Left ventricle myocardium inferior (tissue), 1 donor: ENCODE measurements at places on chromosomes 6 and 20.
A peak's percentile ranks its signal among the peaks of the same experiment; 100 is the strongest.

- H3K4me1 ChIP-seq, result peaks cover 100% of the 10 kb centered on the region
- H3K36me3 ChIP-seq, result no peaks in the 10 kb centered on the region
- H3K27me3 ChIP-seq, result no peaks in the 10 kb centered on the region
- H3K27ac ChIP-seq, result peak overlapping the region; percentile 53
- DNase-seq, result no peak
Measured at GRCh38 chr6:111844921-111845320, 28.3 kb downstream of the FYN start.

DNA sequence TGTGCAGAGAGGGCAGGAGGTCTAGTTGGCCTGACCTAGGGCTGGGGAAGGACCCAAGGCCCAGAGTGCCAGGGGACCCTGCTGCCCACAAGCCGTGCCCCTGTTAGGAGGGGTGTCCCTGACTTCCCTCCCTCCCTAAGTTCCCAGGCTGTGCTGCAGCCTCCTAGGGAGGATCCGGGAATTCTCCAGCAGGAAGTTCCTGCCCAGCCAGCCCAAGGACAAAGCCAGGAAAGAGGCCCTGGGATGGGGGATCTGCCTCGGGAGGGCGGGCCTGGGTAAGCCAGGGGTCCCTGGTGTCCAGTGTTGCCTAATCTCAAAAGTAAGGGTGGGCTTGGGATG, 9.3 kb upstream of the BAK1 start:
- H3K27ac ChIP-seq, result peak overlapping the region; percentile 92
- no peaks in the 10 kb centered on the region for H3K36me3 ChIP-seq
- H3K4me1 ChIP-seq, result peaks cover 56% of the 10 kb centered on the region
- peak overlapping the region; percentile 30 for H3K4me3 ChIP-seq
- DNase-seq, result no peak

GRCh38 chr6:166617359-166617758, 9.7 kb downstream of the RPS6KA2 start:
- H3K4me3 ChIP-seq, result no peak overlapping the region
- H3K36me3 ChIP-seq, result peaks cover 12% of the 10 kb centered on the region
- H3K4me1 ChIP-seq, result peaks cover 79% of the 10 kb centered on the region

DNA sequence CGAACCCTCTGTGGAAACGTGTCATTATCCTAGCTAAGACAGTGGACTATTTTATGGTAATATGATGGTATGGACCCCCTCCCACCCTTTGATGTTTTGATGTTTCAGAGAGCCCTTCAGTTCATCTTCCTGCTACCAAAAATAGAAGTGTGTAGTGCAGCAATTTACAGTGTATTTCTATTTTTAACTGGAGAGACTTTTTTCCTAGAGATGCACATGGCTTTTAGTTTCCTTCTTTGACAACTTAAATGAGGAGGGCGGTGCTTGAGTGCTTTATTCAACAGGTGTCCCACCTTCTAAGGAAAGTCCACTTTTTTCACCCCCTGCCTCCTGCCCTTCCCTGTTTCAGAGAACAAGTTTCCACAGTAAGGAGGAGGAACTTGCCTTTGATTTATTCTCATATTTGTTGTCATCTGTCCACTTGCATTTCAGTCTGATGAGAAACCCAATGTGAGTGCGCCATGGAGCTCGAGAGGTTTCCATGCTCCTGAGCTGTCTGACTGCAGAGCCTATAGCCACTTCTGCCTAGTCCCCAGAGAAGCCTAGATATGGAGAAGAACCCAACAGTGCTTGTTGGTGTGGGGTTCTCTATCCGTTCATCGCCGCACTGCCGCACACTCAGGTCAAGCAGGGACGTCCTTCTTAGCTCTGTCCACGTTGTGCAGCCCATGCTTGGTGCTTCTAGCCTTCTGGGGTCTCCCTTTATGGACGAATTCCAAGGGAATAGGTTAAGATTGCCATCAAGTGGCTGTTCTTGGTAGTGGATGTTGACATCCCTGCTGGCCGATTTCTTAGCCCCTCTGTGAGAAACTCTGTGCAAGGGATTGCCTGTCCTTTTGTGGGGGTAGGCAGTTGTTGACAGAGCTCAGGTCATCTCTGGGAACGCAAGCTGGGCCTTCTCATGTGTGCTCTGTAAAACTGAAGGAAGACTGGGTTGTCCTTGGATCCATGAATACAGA, 144.2 kb downstream of the JARID2 start:
- no peaks in the 10 kb centered on the region for H3K27me3 ChIP-seq
- DNase-seq, result no peak
- no peaks in the 10 kb centered on the region for H3K36me3 ChIP-seq
- H3K4me3 ChIP-seq, result peak overlapping the region; percentile 3
